CD14-positive monocyte (primary cell): ENCODE measurements at places on chromosomes 2 and 18. TPM values are rescaled to one million over a fixed set of nuclear protein-coding genes. Genes with fewer than 3 reads are reported as not detected.

DNA sequence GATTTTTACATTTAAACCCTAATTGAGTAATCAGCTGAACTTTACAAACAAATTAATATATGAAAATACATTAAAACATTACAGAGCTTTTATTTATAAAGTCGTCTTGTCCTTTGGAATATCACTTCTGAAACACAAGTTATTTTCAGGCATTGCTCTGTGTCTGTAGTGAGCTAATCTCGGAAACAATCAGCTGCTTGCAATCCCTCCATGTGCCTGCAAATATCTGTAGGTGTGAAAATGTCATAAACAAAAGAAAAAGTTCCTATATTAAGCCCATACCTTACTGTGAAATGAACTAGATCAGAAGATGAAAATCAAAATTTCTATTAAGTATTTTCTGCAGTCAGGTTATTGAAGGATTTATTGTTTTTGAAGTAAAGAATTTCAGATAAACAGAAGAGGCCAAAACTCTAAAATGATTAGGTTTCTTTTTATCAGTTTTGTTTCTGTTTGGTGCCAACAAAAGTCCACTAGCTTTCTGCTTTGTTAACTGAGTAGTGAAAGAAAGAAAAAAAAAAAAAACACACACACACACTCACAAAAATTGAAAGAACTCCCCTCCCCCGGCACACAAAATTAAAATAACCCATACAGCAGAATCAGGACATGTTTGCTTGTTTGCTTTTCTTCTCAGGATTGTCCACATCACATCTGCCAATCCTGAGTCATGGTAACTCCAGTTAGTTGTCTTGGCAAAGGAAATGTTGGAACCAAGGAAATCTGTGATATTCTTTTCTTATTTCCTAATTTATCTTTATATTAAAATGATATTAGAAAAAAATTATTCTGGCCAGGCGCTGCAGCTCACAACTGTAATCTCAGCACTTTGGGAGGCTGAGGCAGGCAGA lies 627.0 kb upstream of the SLC39A10 start:
- no peaks in the 10 kb centered on the region for H3K36me3 ChIP-seq
- no peaks in the 10 kb centered on the region for H3K27me3 ChIP-seq
- H3K4me1 ChIP-seq = no peaks in the 10 kb centered on the region
- DNase-seq = no peak
- H3K27ac ChIP-seq = no peak overlapping the region

GRCh38 chr2:154978710-154979109 lies 280.2 kb downstream of the KCNJ3 start:
- no peaks in the 10 kb centered on the region for H3K4me1 ChIP-seq
- H3K27ac ChIP-seq = no peak overlapping the region
- no peak overlapping the region for H3K4me3 ChIP-seq
- no peaks in the 10 kb centered on the region for H3K36me3 ChIP-seq

DNA sequence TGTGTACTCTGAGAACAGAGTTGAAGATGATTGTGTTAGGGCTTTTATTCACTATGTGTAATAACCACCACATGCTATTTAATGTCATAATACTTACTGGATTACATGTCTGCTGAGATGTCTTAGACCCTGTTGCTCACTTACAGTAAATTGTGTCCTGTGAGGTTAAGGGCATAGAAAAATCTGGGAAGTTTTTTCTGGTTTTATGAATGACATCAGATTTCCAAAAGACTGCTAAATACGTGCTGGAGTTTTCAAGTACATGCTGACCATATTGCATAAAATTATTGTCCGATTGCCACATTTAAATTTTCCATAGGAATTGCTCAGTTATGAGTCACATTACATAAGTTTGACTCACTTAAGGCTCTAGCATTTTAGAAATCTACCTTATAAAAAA lies 96.7 kb upstream of the COL5A2 start:
- H3K27me3 ChIP-seq = no peaks in the 10 kb centered on the region
- H3K4me1 ChIP-seq = no peaks in the 10 kb centered on the region

- no peaks in the 10 kb centered on the region for H3K27me3 ChIP-seq
- H3K4me3 ChIP-seq = no peak overlapping the region
- H3K36me3 ChIP-seq = no peaks in the 10 kb centered on the region
- no peak overlapping the region for H3K27ac ChIP-seq
These were observed 754.9 kb downstream of the RNF144A start for GRCh38 chr2:7672027-7672684.

DNA sequence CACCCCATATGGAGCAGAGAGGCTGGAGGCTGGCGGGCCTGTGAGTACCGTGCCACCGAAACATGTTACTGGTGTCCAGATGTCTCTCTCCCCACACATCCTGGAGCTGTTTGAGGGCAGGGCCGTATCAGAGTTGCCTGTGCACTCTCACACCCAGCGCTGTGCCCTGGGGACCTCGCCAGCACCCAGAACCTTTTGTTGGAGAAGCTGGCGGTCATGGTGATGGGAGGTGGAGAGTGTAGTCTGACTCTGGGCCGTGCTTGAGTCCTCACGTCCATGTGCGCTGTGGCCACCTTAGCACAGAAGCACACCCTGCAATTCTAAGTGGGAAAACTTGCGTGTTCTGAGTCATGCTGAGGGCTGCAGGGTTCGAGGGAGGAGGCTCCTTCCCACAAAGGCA lies 259.2 kb downstream of the NDUFA10 start:
- no peaks in the 10 kb centered on the region for H3K4me1 ChIP-seq
- peaks cover 2% of the 10 kb centered on the region for H3K27me3 ChIP-seq
- no peaks in the 10 kb centered on the region for H3K36me3 ChIP-seq
- no peak overlapping the region for H3K27ac ChIP-seq
- no peak for DNase-seq
- no peak overlapping the region for H3K4me3 ChIP-seq

GRCh38 chr18:75214332-75214690 lies 3.7 kb downstream of the TSHZ1 start:
- no peaks in the 10 kb centered on the region for H3K27me3 ChIP-seq
- no peak overlapping the region for H3K27ac ChIP-seq
- peaks cover 51% of the 10 kb centered on the region for H3K4me1 ChIP-seq
- DNase-seq = no peak
- no peaks in the 10 kb centered on the region for H3K36me3 ChIP-seq

DNA sequence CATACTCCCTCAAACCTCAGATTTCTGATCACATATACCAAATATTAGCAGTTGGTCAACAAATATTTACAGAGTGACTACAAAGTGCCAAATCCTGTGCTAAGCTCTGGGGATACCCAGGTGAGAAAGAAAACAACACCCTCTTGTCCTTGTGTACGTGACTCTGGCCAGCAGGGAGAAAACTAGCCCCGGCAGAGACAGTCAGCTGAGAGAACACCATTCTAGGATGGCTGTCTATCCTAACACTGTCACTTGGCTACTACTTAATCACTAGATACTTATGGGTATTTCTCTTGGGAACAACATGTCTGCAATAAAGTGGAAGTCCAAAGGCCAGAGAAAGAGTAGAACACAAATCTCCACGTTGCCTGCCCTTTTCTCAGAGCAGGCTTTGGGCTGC lies 57.9 kb upstream of the CD226 start:
- H3K27me3 ChIP-seq = no peaks in the 10 kb centered on the region
- no peaks in the 10 kb centered on the region for H3K36me3 ChIP-seq
- H3K4me1 ChIP-seq = no peaks in the 10 kb centered on the region
- H3K4me3 ChIP-seq = no peak overlapping the region
- no peak for DNase-seq
- no peak overlapping the region for H3K27ac ChIP-seq

Gene NEUROD1
- polyA plus RNA-seq = not detected

GRCh38 chr2:24122366-24123194 lies 554 bp downstream of the PFN4 start:
- no peak for DNase-seq
- no peaks in the 10 kb centered on the region for H3K27me3 ChIP-seq
- peak overlapping the region; percentile 50 for H3K27ac ChIP-seq
- peaks cover 14% of the 10 kb centered on the region for H3K4me1 ChIP-seq
- H3K4me3 ChIP-seq = peak overlapping the region; percentile 75

- no peak for DNase-seq
- H3K4me1 ChIP-seq = no peaks in the 10 kb centered on the region
- H3K36me3 ChIP-seq = no peaks in the 10 kb centered on the region
- no peak overlapping the region for H3K27ac ChIP-seq
These were observed 131.3 kb downstream of the INO80D start for GRCh38 chr2:205954707-205955106.

- DNase-seq = no peak
- no peaks in the 10 kb centered on the region for H3K36me3 ChIP-seq
- no peaks in the 10 kb centered on the region for H3K4me1 ChIP-seq
- no peak overlapping the region for H3K4me3 ChIP-seq
These were observed 779.7 kb upstream of the PKDCC start for GRCh38 chr2:41267929-41268659.

DNA sequence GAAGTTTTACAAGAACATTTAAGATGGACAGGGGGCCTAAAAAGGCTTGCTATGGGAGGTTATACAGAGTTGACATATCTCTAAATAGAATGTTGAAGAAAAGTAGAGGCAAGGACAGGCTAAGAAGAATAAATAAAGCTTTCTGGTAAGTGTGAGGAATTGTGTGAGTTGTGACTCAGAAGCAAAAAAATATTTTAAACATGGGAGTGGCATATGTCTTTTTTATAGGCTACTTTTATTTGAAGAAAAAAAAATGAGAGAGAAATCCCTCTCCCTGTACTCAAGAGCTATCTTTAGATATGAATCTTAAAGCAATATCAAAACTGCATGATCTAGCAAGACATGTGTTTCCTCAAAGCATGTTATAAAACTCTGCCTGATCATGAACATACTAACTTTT lies 41.1 kb downstream of the RAB3GAP1 start:
- H3K4me3 ChIP-seq = no peak overlapping the region
- no peak for DNase-seq
- H3K36me3 ChIP-seq = peaks cover 40% of the 10 kb centered on the region
- no peaks in the 10 kb centered on the region for H3K4me1 ChIP-seq
- no peak overlapping the region for H3K27ac ChIP-seq

Gene MYL12A
- 1,360 TPM for polyA plus RNA-seq

Gene INPP5D
- polyA plus RNA-seq = 30.6 TPM

DNA sequence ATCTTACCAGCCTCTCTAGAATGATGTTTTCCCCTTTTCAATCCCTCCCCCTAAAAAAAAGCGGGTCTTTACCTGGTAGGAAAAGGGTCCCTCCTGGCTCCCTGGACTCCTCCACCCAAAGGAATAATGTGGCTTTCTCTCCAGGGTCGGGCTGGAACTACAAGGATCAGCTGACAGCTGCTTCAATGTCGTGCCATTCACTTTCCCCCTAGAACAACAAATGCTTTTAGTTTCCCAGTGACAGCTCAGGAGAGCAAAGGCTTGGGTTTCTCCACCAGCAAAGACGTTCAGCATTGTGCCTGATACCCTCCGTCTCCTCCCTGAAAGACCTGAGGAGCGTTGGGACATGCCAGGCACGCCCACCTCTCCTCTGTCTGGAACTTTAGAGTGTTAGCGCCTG lies 173.8 kb upstream of the SIX3 start:
- no peaks in the 10 kb centered on the region for H3K36me3 ChIP-seq
- H3K4me1 ChIP-seq = no peaks in the 10 kb centered on the region
- no peak overlapping the region for H3K4me3 ChIP-seq
- H3K27me3 ChIP-seq = peaks cover 50% of the 10 kb centered on the region
- DNase-seq = no peak

Gene GALR1
- polyA plus RNA-seq = not detected

Gene EIF2AK3
- 2.5 and 6.6 TPM in 2 replicates for polyA plus RNA-seq

- no peaks in the 10 kb centered on the region for H3K36me3 ChIP-seq
- DNase-seq = no peak
- H3K27me3 ChIP-seq = no peaks in the 10 kb centered on the region
- no peaks in the 10 kb centered on the region for H3K4me1 ChIP-seq
These were observed 713.4 kb upstream of the VRK2 start for GRCh38 chr2:57333221-57333620.

Gene TSPYL6
- not detected for polyA plus RNA-seq

GRCh38 chr2:176997792-176998169 lies 214.8 kb upstream of the HNRNPA3 start:
- no peaks in the 10 kb centered on the region for H3K36me3 ChIP-seq
- H3K27ac ChIP-seq = peak overlapping the region; percentile 58
- no peaks in the 10 kb centered on the region for H3K27me3 ChIP-seq
- no peak overlapping the region for H3K4me3 ChIP-seq
- DNase-seq = no peak
- H3K4me1 ChIP-seq = peaks cover 43% of the 10 kb centered on the region

- no peak for DNase-seq
- H3K36me3 ChIP-seq = no peaks in the 10 kb centered on the region
- H3K4me1 ChIP-seq = no peaks in the 10 kb centered on the region
- no peak overlapping the region for H3K27ac ChIP-seq
These were observed 47.5 kb downstream of the TWIST2 start for GRCh38 chr2:238895361-238895882.

- H3K4me1 ChIP-seq = peaks cover 60% of the 10 kb centered on the region
- no peaks in the 10 kb centered on the region for H3K27me3 ChIP-seq
- no peak overlapping the region for H3K27ac ChIP-seq
- H3K4me3 ChIP-seq = no peak overlapping the region
- DNase-seq = no peak
These were observed 3.9 kb downstream of the MAPRE2 start for GRCh38 chr18:35045121-35045520.

Gene GALNT3
- 5.5 TPM for polyA plus RNA-seq

- no peaks in the 10 kb centered on the region for H3K36me3 ChIP-seq
- H3K27me3 ChIP-seq = no peaks in the 10 kb centered on the region
- H3K4me3 ChIP-seq = no peak overlapping the region
- no peaks in the 10 kb centered on the region for H3K4me1 ChIP-seq
- no peak for DNase-seq
- no peak overlapping the region for H3K27ac ChIP-seq
These were observed 120.1 kb upstream of the NABP1 start for GRCh38 chr2:191557841-191558240.

Gene ITPRIPL1
- 0.39 TPM in 2 replicates for polyA plus RNA-seq

Gene CCDC121
- polyA plus RNA-seq = 0.53 TPM

- DNase-seq = no peak
- no peaks in the 10 kb centered on the region for H3K4me1 ChIP-seq
- no peaks in the 10 kb centered on the region for H3K36me3 ChIP-seq
- no peak overlapping the region for H3K27ac ChIP-seq
- no peak overlapping the region for H3K4me3 ChIP-seq
These were observed 203.4 kb downstream of the NEDD4L start for GRCh38 chr18:58247363-58247834.

- H3K27me3 ChIP-seq = peaks cover 2% of the 10 kb centered on the region
- DNase-seq = no peak
- no peak overlapping the region for H3K27ac ChIP-seq
- H3K4me1 ChIP-seq = no peaks in the 10 kb centered on the region
These were observed 290.0 kb downstream of the CYP26B1 start for GRCh38 chr2:71857636-71858035.

- peaks cover 34% of the 10 kb centered on the region for H3K4me1 ChIP-seq
- no peaks in the 10 kb centered on the region for H3K27me3 ChIP-seq
- no peaks in the 10 kb centered on the region for H3K36me3 ChIP-seq
These were observed 47.4 kb downstream of the PSD4 start for GRCh38 chr2:113220970-113221708.

DNA sequence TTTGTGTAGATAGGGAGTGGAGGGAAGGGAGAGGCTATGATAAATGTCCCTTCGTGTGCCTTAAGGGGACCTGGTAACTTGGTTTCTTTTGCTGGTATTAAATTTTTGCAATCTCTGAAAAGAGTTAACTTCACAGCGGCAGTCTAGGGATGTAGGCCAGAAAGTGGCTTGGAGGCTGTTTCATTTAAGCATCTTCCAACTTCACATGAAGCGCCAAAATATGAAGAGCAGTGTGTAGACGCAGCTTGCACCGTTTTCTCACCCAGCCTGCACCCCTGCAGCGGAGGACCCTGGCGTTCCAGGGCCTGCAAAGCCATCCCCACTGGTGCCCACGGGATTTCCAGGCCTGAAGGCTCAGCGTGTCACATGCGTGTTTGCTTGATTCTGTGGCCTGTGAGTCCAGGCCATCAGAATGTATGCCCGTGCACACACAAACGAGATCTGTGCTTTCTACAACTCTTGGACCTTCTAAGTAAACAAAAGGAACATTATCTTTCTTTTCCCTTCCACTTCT lies 87.2 kb upstream of the EPB41L3 start:
- no peak for DNase-seq
- peaks cover 59% of the 10 kb centered on the region for H3K27me3 ChIP-seq
- peaks cover 21% of the 10 kb centered on the region for H3K4me1 ChIP-seq
- no peak overlapping the region for H3K27ac ChIP-seq
- peak overlapping the region; percentile 76 for H3K4me3 ChIP-seq

Gene UGT1A3
- polyA plus RNA-seq = not detected
